ENCODE measurements at places on chromosomes 6 and 20. TPM values are rescaled to one million over a fixed set of nuclear protein-coding genes. Genes with fewer than 3 reads are reported as not detected.

The LY6G6D gene
- not detected for total RNA-seq

The RALY gene
- 29.4 TPM for total RNA-seq

The ETV7 gene
- total RNA-seq = 0.28 TPM

The MCCD1 gene
- not detected for total RNA-seq

The NR2E1 gene
- total RNA-seq = not detected

The KIF13A gene
- 43.1 TPM for total RNA-seq

The GGT7 gene
- 29.0 TPM for total RNA-seq

The ID1 gene
- total RNA-seq = 37.3 TPM

The KCNK5 gene
- not detected for total RNA-seq

The TMEM170B gene
- 1.8 TPM for total RNA-seq

The BMP6 gene
- total RNA-seq = 2.1 TPM

The IMPG1 gene
- total RNA-seq = not detected

The OR2H1 gene
- not detected for total RNA-seq

The DDO gene
- total RNA-seq = 0.23 TPM

The CRYBG1 gene
- 3.6 TPM for total RNA-seq

The ARFGEF3 gene
- 1.1 TPM for total RNA-seq

The RAD21L1 gene
- total RNA-seq = 0.59 TPM

The ISM1 gene
- total RNA-seq = not detected

Measured in smooth muscle cell of the umbilical artery (primary cell).